ENCODE measurements at places on chromosomes 4 and X.
A peak's percentile ranks its signal among the peaks of the same experiment; 100 is the strongest.

GRCh38 chrX:72477781-72478181 lies 94.9 kb downstream of the HDAC8 start:
- DNase-seq = peak; percentile 32

GRCh38 chr4:74501579-74501978 lies 56.6 kb downstream of the AREG start:
- peak; percentile 52 for DNase-seq

- peak; percentile 48 for DNase-seq
These were observed 12.9 kb downstream of the CSF2RA start for GRCh38 chrX:1281521-1281920.

- DNase-seq = no peak
These were observed 129.0 kb upstream of the TECRL start for GRCh38 chr4:64538219-64538618.

- DNase-seq = no peak
These were observed 42.2 kb upstream of the NKRF start for GRCh38 chrX:119648421-119648775.

- DNase-seq = no peak
These were observed 11.5 kb downstream of the CRMP1 start for GRCh38 chr4:5881340-5881739.

DNA sequence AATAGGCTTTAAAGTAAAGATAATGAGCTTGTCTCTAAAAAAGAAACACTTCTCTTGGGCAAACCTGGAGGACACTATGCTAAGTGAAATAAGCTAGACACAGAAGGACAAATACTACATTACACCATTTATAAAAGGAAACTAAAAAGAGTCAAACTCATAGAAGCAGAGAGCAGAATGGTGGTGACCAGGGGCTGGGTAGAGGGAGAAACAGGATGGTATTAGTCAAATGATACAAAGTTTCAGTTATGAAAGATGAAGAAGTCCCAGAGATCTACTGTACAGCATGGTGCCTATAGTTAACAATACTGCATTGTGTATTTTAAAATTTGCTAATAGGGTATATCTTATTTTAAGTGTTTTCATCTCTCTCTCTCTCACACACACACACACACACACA lies 28.5 kb downstream of the ACSL4 start:
- DNase-seq = no peak

- DNase-seq = no peak
These were observed 205.0 kb upstream of the HAND2 start for GRCh38 chr4:173735049-173735448.

DNA sequence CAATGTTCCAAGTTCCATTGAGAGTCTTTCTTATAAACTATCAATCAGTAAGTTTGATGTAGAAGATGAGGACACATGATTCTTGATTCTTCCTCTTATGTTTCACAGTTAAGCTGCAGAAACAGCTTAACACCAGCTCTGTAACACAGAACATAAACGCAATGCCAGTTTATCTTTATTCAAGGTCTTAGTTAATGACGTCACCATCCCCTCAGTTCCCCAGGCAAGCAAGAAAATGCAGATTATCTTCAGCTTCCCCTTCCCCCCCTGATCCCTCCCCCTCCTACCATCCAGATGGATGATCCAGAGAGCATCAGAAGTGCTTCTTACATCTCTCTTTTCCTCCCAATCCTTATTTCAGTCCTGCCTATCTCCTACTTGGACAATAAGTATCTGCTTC lies 4.4 kb upstream of the SH3RF1 start:
- DNase-seq = no peak

GRCh38 chrX:73182502-73183114 lies 32.0 kb downstream of the NAP1L2 start:
- DNase-seq = no peak

DNA sequence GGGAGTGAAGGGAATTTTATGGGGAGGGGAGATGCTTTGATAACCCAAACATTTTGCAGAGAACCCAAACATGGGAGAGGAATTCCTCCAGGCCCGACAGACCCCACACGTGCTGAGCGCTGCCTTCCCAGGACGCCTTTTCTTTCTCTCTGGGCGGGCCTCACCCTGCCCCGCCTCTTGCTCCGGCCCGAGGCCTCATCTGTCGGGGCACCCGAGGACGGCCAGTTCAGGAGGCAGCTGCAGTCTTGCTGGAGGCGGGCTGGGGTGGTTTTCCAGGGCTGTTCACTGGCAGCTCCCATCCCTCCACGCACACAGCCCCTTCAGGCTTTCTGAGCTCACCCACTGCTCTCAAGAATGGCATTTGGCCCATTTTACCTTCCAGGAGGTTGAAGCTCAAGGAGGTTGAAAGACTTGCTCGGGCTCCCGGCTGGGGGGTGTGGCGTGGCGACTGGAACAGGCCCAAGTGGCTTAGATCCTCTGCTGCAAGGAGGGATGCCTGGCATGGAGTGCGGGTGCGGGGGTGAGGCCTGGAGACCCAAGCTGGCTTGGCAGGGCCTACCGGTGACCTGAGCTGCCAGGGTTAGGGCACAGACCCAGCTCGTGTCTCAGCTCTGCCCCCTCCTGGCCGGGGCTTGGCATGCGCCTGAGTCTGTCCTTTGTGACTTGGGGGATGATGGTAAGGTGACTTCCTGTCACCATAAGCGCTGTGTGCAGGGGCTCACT lies 99.2 kb downstream of the PSAPL1 start:
- no peak for DNase-seq

DNA sequence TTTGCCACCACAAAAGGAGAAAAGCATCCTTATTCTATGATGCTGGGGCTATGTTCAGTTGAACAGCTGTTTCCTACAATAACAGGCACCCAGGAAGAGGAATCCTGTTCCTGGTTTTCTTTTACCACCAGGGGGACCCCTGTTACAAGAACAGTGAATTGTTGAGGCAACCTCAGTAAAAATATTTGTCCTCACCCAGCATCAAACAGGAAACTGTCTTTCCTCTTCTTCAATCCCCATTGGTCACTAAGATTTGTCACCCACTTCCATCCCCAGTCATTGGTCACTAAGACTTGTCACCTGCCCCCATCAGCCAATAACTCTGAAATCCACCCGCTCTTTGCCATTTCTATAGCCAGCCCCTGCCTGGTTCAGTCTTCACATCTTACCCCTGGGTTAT lies 143.5 kb upstream of the GALNT7 start:
- DNase-seq = peak; percentile 47
